Endothelial cell of coronary artery (primary cell): ENCODE measurements at places on chromosomes 1 and 21. TPM values are rescaled to one million over a fixed set of nuclear protein-coding genes. Genes with fewer than 3 reads are reported as not detected.

SPRR2G gene
- total RNA-seq: not detected in 2 replicates

TMEM240 gene
- 2.8 and 3.1 TPM in 2 replicates for total RNA-seq

KRTAP10-9 gene
- total RNA-seq: not detected in 2 replicates

PTGS2 gene
- 2.9 and 3.4 TPM in 2 replicates for total RNA-seq

ARHGAP30 gene
- total RNA-seq: under 0.01 TPM in 1 of 2 replicates, not detected in the other
